Epithelial cell of umbilical artery (primary cell): ENCODE measurements at places on chromosomes 13 and 19. TPM values are rescaled to one million over a fixed set of nuclear protein-coding genes. Genes with fewer than 3 reads are reported as not detected.

NALCN gene
- 8.4 and 10.5 TPM in 2 replicates for total RNA-seq

UBE2S gene
- 168 and 599 TPM in 2 replicates for total RNA-seq

TBXA2R gene
- total RNA-seq, result 0.30 and 0.65 TPM in 2 replicates

MED4 gene
- 30.1 and 33.8 TPM in 2 replicates for total RNA-seq

DAND5 gene
- not detected in 2 replicates for total RNA-seq

NKG7 gene
- not detected in 2 replicates for total RNA-seq

FARP1 gene
- total RNA-seq, result 10.8 and 13.6 TPM in 2 replicates

ZNF534 gene
- not detected in 2 replicates for total RNA-seq

ZNF71 gene
- total RNA-seq, result 7.3 and 9.4 TPM in 2 replicates

ZNF420 gene
- 5.5 and 11.6 TPM in 2 replicates for total RNA-seq
